ENCODE measurements at places on chromosomes 11 and 22. TPM values are rescaled to one million over a fixed set of nuclear protein-coding genes. Genes with fewer than 3 reads are reported as not detected.
A peak's percentile ranks its signal among the peaks of the same experiment; 100 is the strongest.

GRCh38 chr11:67167091-67167490 lies 48.0 kb downstream of the KDM2A start:
- H3K27ac ChIP-seq: no peak overlapping the region
- no peak overlapping the region for H3K4me3 ChIP-seq
- no peaks in the 10 kb centered on the region for H3K36me3 ChIP-seq
- H3K4me1 ChIP-seq: peaks cover 7% of the 10 kb centered on the region

- no peak for DNase-seq
- no peaks in the 10 kb centered on the region for H3K36me3 ChIP-seq
- no peak overlapping the region for H3K27ac ChIP-seq
- no peaks in the 10 kb centered on the region for H3K4me1 ChIP-seq
- H3K4me3 ChIP-seq: no peak overlapping the region
Observed at GRCh38 chr11:37643968-37644367, 1045.9 kb upstream of the RAG2 start.

DNA sequence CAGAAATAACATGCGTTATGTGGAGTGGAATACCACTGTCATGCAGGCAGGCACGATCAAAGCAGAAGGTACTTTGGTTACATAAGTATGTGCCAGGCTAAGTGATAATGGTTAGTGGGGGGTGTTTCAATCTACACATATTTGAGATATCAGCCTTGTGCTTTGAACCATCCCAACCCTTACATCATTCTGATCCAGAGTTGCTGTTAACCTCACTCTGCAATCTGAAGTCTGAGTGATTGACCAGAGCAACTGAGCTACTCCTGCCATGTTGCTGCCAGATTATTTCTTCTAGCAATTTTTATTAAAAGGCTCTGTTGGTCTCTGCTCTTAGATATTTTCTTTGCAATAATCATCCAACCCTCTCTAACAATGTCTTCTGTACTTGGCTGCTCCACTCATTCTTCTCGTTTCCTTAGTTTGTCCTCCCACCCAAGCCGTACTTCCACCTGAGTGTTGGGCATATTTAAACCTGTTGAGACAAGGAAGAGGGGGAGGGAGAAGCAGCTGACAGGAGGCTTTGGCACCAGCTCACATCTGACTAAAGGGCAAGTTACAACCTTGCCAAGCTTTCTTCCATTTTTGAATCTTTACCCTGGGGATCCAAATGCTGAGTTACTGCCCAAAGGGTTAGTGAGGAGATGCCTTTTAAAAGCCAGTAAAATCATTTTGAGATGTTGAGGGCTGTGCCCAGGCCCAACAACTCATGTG lies 114.1 kb upstream of the SESN3 start:
- no peak for DNase-seq
- H3K27ac ChIP-seq: no peak overlapping the region
- no peaks in the 10 kb centered on the region for H3K36me3 ChIP-seq
- H3K4me3 ChIP-seq: no peak overlapping the region

GRCh38 chr11:106022795-106023275 lies 795 bp upstream of the MSANTD4 start:
- peaks cover 15% of the 10 kb centered on the region for H3K4me1 ChIP-seq
- no peaks in the 10 kb centered on the region for H3K27me3 ChIP-seq
- H3K36me3 ChIP-seq: peaks cover 2% of the 10 kb centered on the region
- H3K4me3 ChIP-seq: peak overlapping the region; percentile 77

DNA sequence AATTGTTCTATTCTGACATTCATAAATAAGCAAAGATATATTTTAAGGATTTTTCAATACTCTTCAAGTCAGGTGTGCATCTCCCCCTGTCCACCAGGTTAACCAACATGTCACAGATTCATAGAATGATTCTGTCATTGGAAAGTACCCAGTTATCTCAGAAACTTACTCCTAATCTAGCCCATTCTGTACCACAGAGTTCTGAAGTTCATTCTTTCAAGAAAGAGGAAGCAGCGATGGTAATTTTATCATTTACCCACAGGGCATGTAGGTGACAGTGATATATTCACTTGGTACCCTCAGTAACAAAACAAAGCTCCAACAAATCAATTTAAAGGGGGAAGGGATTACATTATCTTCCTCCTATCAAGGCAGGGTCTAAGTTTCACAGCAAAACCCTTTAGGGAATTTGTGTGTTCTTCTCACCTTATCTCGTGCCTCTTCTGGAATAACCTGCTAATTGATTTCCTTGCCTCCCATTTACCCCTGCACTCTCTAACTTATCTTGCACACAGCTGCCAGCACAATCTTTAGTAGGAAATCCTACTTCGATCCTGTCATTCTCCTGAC lies 19.0 kb upstream of the MPPED2 start:
- H3K4me1 ChIP-seq: no peaks in the 10 kb centered on the region
- DNase-seq: no peak
- H3K27me3 ChIP-seq: no peaks in the 10 kb centered on the region
- H3K4me3 ChIP-seq: no peak overlapping the region

DNA sequence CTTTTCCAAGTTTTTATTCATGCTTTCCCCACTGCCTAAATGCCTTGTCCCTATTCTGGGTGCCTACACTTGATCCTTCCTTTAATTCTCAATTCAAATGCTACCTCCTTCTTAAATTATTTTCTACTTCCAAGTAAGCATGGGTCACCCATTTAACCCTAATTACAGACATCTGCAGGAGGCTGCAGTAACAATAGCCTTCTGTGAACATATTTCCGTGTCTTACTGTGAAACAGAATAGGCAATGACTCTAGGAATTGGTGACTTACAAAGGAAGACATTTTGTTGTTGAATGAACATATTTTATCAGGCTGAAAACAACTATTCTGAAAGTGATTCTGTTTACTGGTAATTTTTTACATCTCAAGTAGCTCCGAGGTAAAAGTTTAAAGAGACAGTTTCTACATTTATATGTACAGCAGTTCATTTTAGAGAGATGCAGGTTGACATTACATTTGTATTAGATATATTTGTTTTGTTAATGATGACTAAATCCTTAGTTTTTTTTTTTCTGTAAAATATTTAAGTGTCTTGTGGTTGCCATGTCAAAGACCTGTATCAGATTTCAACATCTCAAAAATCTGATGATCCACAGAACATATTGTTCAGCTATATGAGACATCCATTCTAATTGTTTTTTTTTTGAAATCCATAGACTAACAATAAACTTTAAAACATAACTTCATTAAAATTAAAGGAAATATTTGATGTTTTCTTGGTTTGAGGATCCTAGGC lies 316.8 kb downstream of the CASP12 start:
- no peaks in the 10 kb centered on the region for H3K4me1 ChIP-seq
- no peak overlapping the region for H3K27ac ChIP-seq
- no peaks in the 10 kb centered on the region for H3K36me3 ChIP-seq
- no peak overlapping the region for H3K4me3 ChIP-seq
- no peaks in the 10 kb centered on the region for H3K27me3 ChIP-seq
- DNase-seq: no peak

DNA sequence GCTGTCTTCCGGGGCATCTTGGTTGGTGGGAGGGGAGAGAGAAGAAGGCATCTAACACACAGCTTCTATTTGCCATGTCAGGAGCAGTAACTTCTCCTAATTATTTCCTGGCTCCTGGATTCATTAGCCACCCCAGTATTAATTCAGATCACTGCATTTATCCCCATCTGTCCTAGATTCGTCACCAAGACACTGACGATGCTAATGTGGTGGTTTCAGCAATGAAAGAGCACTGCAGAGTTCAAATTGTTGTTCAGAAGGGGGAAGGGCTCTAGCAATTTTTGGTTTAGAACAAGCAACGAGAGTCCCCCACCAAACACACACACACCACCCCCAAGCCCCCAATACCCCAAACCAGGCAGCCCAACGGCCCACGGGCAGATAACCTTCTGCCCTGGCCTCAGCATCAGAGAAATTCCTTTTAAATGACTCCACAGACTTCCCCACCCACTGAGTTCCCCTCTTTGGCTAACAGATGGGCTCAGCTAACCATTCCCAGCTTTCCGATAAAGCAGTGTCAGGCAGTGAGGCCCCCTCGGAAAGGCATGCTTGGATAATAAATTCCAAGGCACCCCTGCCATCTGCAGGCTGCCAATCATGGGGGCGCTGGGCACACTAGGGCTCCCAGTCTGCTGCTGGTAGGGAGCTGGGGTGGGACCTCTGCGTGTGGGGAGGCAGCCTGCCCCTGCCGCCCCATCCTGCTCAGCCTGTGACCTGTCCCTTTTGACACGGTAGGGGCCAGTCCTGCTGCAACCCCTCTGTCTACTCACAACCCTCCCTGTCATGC lies 453.5 kb downstream of the MIAT start:
- no peaks in the 10 kb centered on the region for H3K36me3 ChIP-seq
- no peaks in the 10 kb centered on the region for H3K4me1 ChIP-seq
- no peak overlapping the region for H3K27ac ChIP-seq
- H3K4me3 ChIP-seq: no peak overlapping the region
- no peaks in the 10 kb centered on the region for H3K27me3 ChIP-seq

DNA sequence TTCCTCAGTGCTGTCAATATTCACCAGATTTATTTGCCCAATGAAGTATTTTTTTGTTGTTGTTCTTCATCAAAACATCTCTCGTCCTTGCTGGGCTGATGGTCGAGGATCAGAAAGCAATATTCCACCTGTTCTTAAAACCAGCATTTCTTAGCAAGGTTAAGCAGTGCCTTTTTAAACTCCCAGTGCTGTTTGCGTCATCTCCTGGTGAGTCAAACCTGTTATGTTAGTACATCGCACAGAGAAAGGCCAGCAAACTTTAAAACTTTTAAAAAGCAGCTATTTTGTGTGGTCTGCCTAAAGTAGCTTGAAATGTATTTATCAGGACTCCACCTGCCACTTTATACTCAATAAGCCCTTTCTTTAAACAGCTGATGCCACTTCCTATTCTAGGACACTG lies 802.0 kb downstream of the KCNA4 start:
- H3K27me3 ChIP-seq: no peaks in the 10 kb centered on the region
- no peaks in the 10 kb centered on the region for H3K4me1 ChIP-seq
- H3K27ac ChIP-seq: no peak overlapping the region
- no peaks in the 10 kb centered on the region for H3K36me3 ChIP-seq

DNA sequence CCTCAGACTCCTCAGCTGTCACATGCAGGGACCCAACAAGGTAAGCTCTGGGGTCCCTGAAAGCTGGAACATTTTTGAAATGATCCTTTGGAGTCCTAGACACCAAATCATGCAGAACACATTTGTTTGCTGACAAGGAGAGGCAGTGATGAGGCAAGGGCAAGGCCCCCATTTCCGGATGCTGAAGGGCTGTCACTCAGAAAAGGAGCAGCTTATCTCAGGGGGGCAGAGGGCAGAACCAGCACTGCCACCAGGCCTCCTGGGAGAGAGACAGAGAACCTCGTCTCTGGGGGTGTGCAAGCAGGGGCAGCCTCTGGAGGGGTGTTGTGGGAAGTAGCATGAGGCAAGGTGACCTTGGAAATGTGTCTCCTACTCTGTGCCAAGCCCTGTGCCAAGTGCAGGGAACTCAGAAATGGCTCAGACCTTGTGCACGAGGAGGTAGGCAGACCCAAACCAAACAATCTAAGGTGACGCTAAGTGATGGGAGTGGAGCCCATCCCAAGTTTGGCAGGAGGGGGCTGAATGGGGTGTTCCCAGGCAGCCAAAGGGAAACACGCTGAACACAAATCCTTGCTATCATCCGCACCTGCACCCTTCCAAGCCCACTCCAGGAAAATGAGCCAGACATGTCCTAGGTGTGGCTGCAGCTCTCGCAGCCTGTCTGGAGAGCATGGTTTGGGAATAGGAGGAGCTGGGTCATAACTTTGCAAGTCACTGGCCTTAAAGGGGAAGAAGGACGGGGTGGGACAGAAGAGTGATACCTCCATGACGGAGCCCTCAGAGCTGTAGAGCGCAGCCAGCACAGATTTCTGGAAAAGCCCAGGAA lies 94.2 kb downstream of the PDE2A start:
- H3K27ac ChIP-seq: no peak overlapping the region
- no peak for DNase-seq
- H3K4me1 ChIP-seq: no peaks in the 10 kb centered on the region
- no peaks in the 10 kb centered on the region for H3K36me3 ChIP-seq
- H3K4me3 ChIP-seq: no peak overlapping the region
- H3K27me3 ChIP-seq: no peaks in the 10 kb centered on the region

DNA sequence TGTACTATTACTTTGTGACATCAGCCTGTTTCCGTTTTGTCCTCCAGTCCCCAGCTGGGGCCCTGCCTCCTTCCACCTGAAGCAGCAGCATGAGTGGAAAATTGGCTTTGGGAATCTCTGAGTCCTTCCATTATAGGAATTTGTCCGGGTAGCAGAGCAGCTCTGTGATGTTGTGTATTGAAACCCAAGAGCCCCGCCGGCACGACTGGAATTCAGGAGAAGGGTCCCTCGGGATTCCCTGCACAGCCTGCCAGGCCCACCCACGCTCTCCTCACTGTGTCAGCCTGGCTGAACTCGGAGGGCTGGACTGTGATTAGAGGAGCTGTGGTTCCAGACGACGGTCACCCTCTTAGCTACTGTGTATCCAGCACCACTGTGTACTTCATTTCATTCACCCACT lies 18.8 kb upstream of the TSPAN18 start:
- DNase-seq: no peak
- no peak overlapping the region for H3K4me3 ChIP-seq
- H3K27ac ChIP-seq: no peak overlapping the region
- peaks cover 2% of the 10 kb centered on the region for H3K27me3 ChIP-seq
- no peaks in the 10 kb centered on the region for H3K36me3 ChIP-seq
- no peaks in the 10 kb centered on the region for H3K4me1 ChIP-seq

- DNase-seq: no peak
- H3K27ac ChIP-seq: no peak overlapping the region
- no peak overlapping the region for H3K4me3 ChIP-seq
- H3K36me3 ChIP-seq: no peaks in the 10 kb centered on the region
- no peaks in the 10 kb centered on the region for H3K4me1 ChIP-seq
- no peaks in the 10 kb centered on the region for H3K27me3 ChIP-seq
Observed at GRCh38 chr22:25574736-25575135, 10.3 kb downstream of the GRK3 start.

- DNase-seq: no peak
- H3K27ac ChIP-seq: peak overlapping the region; percentile 92
- H3K4me3 ChIP-seq: peak overlapping the region; percentile 92
- H3K27me3 ChIP-seq: no peaks in the 10 kb centered on the region
- H3K4me1 ChIP-seq: peaks cover 31% of the 10 kb centered on the region
Observed at GRCh38 chr11:61332281-61332796, 566 bp downstream of the DDB1 start.

Gene CECR2
- total RNA-seq: 3.6 TPM

Gene BLID
- total RNA-seq: 0.41 TPM

Gene CSF2RB
- not detected for total RNA-seq

Gene TSSK2
- not detected for total RNA-seq

Gene VSIG10L2
- total RNA-seq: not detected
